Heart right ventricle (tissue), 16 donors: ENCODE measurements at places on chromosomes 1 and 21. TPM values are rescaled to one million over a fixed set of nuclear protein-coding genes. Genes with fewer than 3 reads are reported as not detected.

DNA sequence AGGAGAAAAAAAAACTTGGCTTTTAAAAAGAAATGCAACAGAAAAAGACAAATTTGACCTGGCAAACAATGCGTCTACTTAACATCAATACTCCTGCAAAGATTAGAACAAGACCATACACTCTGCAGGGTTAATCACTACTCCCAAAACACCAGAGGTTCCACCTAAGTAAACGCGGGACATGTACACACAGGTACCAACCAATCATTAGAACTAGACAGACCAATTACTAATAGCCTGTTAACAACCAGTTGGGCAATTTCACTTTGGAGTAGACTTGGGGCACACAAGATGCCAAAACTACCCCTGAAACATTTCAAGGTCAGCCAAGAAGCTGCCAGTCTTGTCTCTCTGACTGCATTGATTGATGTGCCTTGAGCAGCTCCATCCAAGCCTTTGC is 125.8 kb downstream of the RRAGC start:
- no peaks in the 10 kb centered on the region for H3K4me1 ChIP-seq
- H3K27me3 ChIP-seq = no peaks in the 10 kb centered on the region
- no peak overlapping the region for H3K4me3 ChIP-seq
- no peak overlapping the region for H3K27ac ChIP-seq
- no peaks in the 10 kb centered on the region for H3K36me3 ChIP-seq

- no peak overlapping the region for H3K27ac ChIP-seq
- no peaks in the 10 kb centered on the region for H3K27me3 ChIP-seq
- no peak for DNase-seq
- H3K4me1 ChIP-seq = no peaks in the 10 kb centered on the region
- H3K4me3 ChIP-seq = no peak overlapping the region
Observed at GRCh38 chr1:203840208-203840808, 21.1 kb upstream of the SNRPE start.

GRCh38 chr1:16294219-16295212 is 57.5 kb upstream of the CPLANE2 start:
- peaks cover 78% of the 10 kb centered on the region for H3K36me3 ChIP-seq
- H3K27me3 ChIP-seq = no peaks in the 10 kb centered on the region
- no peak overlapping the region for H3K4me3 ChIP-seq
- peaks cover 41% of the 10 kb centered on the region for H3K4me1 ChIP-seq
- no peak for DNase-seq

OR2M3 gene
- not detected for total RNA-seq

ATP1B1 gene
- total RNA-seq = 265 TPM
